ENCODE measurements at places on chromosomes 12 and 14.

DNA sequence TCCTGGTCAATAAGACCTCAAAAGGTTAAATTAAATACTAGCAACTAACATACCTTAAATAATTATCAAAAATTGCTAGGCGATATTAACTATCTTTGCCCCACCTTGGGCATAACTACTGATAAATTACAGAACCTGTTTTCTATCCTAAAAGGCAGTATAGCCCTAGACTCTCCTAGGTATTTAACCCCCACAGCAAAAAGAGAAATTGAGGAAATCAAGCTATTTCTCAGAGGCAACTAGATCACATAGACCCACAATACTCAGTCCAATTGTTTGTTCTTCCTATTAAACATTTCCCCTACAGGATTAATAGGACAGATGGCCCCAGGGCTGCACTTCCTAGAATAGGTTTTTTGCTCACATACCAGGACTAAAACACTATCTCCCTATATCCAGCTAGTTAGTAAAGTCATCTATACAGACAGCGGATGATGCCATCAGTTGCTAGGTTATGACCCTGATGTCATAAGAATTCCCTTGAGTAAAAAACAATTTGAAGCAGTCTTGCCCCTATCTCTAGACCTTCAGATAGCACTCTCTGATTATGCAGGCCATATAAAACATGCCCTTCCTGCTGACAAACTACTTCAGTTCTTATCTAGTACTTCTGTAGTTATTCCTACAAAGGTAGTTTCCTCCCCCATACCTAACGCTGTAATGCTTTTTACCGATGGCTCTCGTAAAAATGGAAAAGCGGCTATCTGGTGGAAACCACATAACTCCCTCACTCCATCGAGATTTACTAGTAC is 118.4 kb downstream of the PPHLN1 start:
- DNase-seq: no peak

GRCh38 chr14:34810028-34810427 is 65.1 kb downstream of the BAZ1A start:
- no peak for DNase-seq

DNA sequence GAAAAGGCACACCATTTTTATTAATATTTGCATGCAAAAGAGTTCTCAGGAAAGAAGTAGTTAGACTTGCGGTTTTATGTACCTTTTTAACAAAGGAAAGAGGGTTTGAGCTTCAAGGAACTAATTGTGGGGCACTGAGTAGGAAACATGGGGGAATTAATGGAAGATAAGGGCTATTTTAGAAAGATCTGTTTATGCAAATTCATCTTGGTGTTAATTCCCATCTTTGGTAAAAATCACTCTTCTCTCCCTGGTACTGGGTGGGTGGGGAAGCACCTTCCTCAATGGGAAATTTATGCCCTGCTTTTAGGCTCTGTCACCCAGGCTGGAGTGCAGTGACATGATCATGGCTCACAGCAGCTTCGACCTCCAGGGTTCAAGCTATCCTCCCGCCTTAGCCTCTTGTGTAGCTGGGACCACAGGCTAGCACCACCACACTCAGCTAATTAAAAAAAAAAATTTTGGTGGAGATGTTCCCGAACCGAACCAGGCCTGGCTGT is 30.1 kb upstream of the RESF1 start:
- no peak for DNase-seq

- no peak for DNase-seq
These were observed 4.2 kb upstream of the GLRX5 start for GRCh38 chr14:95530473-95531276.

DNA sequence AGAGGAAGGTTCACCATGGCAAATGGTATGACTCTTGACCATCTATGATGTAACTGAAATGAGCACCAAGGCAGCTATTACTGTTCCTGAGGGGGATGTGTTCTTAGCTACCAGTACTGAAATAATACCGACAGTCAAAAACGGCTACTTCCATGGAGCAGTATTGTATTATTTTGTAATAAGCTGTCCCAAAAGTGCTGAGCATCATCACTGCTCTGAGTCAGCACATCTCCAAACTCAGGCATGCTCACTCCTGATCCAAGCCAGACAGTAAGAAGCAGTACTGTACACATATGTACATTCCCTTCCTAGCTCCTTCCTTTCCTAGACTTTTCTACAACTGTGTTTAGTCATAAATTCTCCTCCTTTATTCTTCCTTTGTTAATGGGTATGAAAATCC is 8.6 kb downstream of the VTI1B start:
- no peak for DNase-seq

GRCh38 chr12:118501489-118501888 is 125.1 kb downstream of the SUDS3 start:
- DNase-seq: no peak

DNA sequence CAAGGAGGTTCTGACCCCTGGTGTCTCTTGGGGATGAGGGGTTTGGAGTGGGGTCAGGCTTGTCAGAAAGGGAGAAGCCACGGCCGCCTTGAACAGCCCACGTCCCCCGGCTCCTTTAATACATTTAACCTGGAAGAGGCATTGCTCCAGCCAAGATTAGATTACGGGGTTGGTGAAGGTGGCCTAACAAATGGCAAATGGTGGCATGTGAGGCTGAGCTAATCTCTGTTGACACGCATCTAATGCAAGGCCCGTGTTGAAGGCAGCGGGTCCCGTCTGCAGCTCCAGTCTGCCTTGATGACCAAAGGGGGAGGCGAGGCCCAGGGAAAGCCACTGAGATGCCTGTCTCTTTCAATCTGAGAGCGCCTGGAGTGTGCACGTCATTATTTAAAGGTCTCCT is 673.7 kb upstream of the TBX3 start:
- no peak for DNase-seq

GRCh38 chr14:89139404-89140247 is 277.4 kb downstream of the FOXN3 start:
- DNase-seq: no peak

All from stimulated activated CD8-positive, alpha-beta memory T cell treated with anti-CD3 and anti-CD28 coated beads, Interleukin-12 subunit alpha, Interleukin-12 subunit beta, amount 100 ng/mL, for 4 hours (primary cell).